Subcutaneous adipose tissue (tissue), 4 donors: ENCODE measurements at places on chromosomes 16 and 17. TPM values are rescaled to one million over a fixed set of nuclear protein-coding genes. Genes with fewer than 3 reads are reported as not detected.

C1QL1 gene
- total RNA-seq = not detected

GPR142 gene
- not detected for total RNA-seq

METTL26 gene
- 130 TPM for total RNA-seq

MMP28 gene
- 46.1 TPM for total RNA-seq

ZG16 gene
- 0.17 TPM for total RNA-seq

NPW gene
- not detected for total RNA-seq

PRR15L gene
- not detected for total RNA-seq

PRSS36 gene
- total RNA-seq = 2.6 TPM

SMIM5 gene
- not detected for total RNA-seq

RAPGEFL1 gene
- 2.4 TPM for total RNA-seq

HSPB9 gene
- total RNA-seq = not detected

ADAM11 gene
- total RNA-seq = 0.17 TPM

KRT33B gene
- not detected for total RNA-seq

P2RX5 gene
- total RNA-seq = not detected

ASPHD1 gene
- 0.57 TPM for total RNA-seq

NHLRC4 gene
- 2.0 TPM for total RNA-seq

SLFN12L gene
- total RNA-seq = 2.9 TPM

RNF112 gene
- total RNA-seq = 1.3 TPM

CACNG4 gene
- not detected for total RNA-seq

SEPTIN12 gene
- not detected for total RNA-seq

AIPL1 gene
- not detected for total RNA-seq

SLC4A1 gene
- not detected for total RNA-seq

GPRC5B gene
- 24.3 TPM for total RNA-seq

PYY gene
- not detected for total RNA-seq

TIMM22 gene
- total RNA-seq = 11.7 TPM

MED9 gene
- 13.4 TPM for total RNA-seq

HCRT gene
- not detected for total RNA-seq

CCL1 gene
- total RNA-seq = not detected

MT4 gene
- not detected for total RNA-seq

KRT25 gene
- total RNA-seq = not detected

NGFR gene
- total RNA-seq = 1.6 TPM

NOTUM gene
- total RNA-seq = not detected
